ENCODE measurements at places on chromosomes 12 and 14. TPM values are rescaled to one million over a fixed set of nuclear protein-coding genes. Genes with fewer than 3 reads are reported as not detected.
A peak's percentile ranks its signal among the peaks of the same experiment; 100 is the strongest.

TMTC1 gene
- total RNA-seq, result 24.3 TPM

KLHL33 gene
- 0.35 TPM for total RNA-seq

ZFHX2 gene
- total RNA-seq, result 11.6 TPM

- DNase-seq, result peak; percentile 67
Measured at GRCh38 chr12:4809449-4810218, 89.4 kb downstream of the GALNT8 start.

DNA sequence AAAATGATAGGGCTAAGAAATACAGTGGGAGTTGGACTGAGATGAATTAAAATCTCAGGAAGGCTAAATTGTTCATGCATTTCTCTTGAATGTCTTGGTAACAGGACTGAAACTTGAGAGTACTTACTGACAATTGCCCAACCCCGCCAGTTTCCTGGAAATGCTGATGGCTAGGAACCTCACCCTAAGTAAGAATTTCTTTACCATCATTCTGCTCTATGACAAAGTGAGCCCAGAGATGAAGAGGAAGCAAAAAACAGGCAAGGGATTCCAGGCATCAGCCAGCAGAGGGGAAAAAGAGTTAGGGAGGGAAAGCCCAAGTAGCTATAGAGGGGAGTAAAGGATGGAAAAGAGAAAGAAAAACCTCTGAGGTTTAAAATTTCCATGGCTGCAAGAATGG, 397.7 kb downstream of the MDGA2 start:
- DNase-seq, result peak; percentile 48

- DNase-seq, result no peak
Measured at GRCh38 chr12:52871291-52872039, 22.7 kb upstream of the KRT78 start.

- no peak for DNase-seq
Measured at GRCh38 chr14:99475660-99476059, 5.0 kb downstream of the SETD3 start.

- DNase-seq, result no peak
Measured at GRCh38 chr12:85759091-85759490, 77.1 kb downstream of the RASSF9 start.

All from GM23338 (cell line).